Progenitor cell of endocrine pancreas (in vitro differentiated cells): ENCODE measurements at places on chromosomes 5 and 9. TPM values are rescaled to one million over a fixed set of nuclear protein-coding genes. Genes with fewer than 3 reads are reported as not detected.

DNA sequence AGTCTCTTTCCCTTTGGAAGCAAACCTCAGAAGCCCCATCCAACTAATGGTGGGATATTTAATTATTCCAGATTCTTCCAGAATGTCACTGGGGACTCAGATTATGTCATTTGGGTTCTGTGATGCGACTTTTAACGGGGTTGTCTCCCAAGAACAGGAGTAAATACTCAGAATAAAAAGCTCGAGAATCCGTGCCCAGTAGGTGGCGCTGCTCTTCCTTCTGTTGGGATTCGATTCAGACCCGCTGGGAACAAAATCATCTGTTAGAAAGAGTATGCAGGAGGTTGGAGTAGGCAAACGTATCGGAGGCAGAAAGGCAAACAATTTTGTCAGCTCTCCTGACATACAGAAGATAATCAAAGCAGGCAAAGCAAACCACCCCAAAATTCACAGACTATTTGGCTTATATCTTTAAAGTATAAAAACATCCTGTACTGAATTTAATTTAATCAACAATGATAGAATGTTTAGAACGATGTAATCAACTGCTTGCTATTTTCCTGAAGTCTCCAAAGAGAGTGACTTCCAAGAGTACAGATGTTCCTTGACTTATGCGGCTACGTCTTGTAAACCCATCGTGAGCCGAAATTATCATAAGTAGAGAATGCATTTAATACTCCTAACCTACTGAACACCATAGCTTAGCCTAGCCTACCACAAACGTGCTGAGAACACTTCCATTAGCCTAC is 169.8 kb upstream of the RAI14 start:
- peak; percentile 70 for DNase-seq

DNA sequence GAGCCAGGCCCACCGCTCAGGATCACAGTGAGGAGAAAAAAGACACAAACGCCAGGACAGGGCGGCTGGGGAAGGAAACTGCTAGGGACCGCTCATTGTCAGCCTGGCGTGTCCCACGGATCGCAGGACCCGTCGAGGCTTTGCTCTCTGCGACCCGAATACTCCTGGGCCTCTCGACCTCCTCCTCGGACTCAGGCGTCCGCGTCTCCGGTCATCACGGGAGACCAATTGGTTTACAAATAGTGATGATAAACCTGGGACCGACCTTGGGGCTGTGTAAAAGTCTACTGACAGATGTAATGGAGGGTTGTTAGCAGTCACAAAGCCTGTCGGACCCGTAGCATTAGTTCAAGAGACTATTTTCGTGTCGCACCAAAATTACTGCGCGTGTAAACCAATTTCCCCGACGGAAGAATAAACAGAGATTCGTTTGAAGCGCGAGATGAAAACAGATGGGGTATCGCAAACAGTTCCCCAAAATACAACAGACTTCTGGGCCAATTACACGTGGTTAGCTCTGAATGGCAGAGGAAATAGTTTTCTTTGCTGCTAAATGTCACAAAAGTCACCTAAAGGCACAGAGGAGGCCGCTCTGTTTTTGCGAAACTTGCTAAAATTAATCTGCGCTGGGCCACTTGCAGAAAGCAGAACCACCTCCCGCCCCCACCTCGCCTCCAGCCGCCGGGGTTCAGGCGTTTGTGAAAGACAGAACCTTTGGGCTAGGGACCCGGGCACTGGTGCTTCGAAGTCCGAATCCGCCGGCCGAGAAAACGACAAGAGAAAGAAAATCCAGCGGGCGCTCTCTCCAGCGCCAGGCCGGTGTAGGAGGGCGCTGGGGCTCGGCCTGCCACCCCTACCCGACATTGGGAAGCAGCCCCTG is 67.6 kb downstream of the FOXD1 start:
- DNase-seq, result no peak

DNA sequence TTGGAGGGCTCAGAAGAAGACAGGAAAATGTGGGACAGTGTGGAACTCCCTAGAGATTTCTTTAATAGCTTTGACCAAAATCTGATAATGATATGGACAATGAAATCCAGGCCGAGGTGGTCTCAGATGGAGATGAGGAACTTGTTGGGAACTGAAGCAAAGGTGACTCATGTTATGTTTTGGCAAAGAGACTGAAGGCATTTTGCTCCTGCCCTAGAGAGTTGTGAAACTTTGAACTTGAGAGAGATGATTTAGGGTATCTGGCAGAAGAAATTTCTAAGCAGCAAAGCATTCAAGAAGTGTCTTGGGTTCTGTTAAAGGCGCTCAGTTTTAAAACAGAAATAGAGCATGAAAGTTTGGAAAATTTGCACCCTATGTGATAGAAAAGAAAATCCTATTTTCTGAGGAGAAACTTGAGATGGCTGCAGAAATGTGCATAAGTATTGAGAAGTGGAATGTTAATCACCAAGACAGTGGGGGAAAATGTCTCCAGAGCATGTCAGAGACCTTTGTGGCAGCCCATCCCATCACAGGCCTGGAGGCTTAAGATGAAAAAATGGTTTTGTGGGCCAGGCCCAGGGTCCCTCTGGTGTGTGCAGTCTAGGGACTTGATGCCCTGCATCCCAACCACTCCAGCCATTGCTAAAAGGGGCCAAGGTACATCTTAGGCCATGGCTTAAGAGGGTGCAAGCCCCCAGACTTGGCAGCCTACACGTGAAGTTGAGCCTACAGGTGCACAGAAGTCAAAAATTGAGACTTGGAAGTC is 463.7 kb upstream of the TLE4 start:
- no peak for DNase-seq

DNA sequence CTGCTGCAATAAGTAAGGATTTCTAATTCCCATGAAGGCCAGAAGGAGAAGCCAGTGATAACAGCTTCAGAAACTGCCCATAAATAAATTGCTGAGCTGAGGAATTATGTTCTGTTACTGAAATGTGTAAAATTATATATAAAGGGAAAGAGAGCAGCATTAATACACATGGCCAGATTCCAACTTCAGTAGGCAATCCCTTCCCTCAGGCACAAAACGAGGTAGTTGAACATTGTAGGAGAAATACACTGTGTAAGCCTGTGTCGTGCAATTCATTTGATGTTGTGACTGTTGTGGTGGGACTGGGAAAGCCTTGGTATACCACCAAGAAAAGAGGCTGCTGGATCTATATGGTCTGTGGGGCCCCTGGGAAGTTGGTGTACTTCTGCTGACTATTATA is 192.9 kb downstream of the WDR70 start:
- DNase-seq, result no peak

The IFNA7 gene
- total RNA-seq, result not detected in 2 replicates

The MEIKIN gene
- not detected in 2 replicates for total RNA-seq
